ENCODE measurements at places on chromosomes 12 and 14.

DNA sequence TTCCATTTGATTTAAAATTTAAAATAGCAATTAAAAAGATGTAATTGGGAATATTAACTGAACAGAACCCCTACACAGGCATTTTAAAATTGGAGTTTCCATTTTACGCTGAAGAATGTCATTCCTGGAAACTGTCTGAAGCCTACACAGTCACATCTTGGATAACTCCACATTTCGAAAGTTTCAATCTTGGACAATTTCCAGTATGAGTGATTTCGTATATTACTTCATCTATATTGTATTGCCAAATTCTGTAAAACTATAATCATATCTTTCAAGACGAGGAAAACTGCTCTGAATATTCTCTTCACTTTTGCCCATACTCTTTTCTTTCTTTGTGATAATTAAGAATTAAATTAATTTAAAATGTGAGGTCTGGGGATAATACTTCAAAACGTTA lies 194.2 kb upstream of the ABCD2 start:
- DNase-seq: peak; percentile 88

GRCh38 chr12:71973687-71974086 lies 35.0 kb downstream of the TPH2 start:
- no peak for DNase-seq

DNA sequence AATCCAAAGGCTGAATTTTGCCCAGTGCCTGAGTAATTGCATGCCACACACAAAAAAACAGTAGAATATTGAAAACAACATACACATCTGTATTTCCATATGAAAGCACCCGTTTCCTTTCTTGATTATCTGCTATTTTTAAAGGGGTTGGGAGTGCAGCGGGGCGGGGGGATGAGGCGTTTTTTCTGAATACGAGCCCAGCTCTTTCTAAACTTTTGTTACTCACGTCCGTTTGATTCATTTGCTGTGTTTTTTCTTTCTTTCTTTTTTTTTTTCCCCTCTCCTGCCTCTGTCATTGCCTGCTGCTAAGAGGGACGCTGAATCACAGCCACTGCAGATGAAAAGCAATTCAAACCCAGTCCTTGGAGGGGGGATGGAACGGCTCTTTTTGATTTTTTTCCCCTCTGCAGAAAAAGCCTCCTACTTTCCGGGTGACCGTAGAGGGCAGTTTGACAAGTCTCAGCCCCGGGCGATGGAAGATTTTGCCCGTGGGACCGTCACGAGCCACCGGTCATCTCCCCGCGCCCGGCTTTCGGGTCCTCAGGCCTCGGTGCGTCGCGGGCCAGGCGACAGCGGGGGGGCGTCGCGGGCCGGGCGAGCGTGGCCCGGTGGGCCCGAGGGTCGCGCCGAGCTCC lies 572 bp upstream of the RASSF8 start:
- peak; percentile 89 for DNase-seq

- no peak for DNase-seq
These were observed 1360.0 kb downstream of the AACS start for GRCh38 chr12:126425264-126425663.

- DNase-seq: no peak
These were observed 58.3 kb downstream of the PRKCH start for GRCh38 chr14:61379639-61380184.

DNA sequence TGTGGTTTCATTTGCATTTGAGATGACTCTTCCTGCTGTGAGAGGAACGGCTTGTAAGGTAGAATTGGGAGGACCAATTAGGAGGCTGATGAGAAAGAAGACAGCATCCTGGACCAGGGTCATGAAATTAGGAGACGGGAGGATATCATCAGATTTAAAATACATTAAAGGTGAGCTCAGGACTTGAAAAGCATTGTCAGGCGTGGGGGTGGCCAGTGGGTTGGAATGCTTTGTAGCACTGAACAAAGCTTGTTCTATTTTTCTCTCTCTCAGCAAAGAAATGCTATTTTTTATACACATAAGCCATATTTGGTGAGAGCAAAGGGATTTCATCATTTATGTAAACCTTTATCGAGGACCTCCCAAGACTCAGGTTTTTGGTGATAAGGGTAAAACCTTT lies 157.5 kb downstream of the TMEM132D start:
- no peak for DNase-seq

DNA sequence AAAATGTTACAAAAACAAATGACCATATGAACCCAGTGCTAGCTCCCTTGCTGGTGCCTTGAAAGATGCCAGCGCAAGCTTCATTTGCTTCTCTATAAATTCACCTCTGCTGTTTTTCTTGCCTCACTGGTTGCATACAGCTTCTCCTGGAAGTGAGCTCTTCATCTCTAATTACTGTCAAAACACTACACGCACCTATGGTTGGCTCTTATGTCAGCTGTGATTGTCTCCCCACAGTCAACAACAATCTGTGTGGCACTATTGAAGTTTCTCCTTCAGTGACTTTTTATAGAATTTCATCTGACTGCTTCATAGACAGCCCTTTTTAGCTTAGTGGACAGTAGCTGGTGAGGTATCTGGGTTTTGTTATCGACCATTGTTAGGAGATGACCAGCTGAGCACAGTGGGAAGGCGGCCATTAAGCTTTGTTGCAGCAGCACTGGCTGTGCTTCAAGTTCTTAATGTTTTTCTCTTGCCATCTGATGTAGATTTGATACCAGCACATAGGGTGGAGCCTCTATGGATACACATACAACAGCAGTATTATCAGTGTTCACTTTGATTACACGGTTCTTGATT lies 131.8 kb downstream of the KITLG start:
- DNase-seq: no peak

- DNase-seq: peak; percentile 49
These were observed 136.3 kb downstream of the SCARB1 start for GRCh38 chr12:124727264-124727800.

GRCh38 chr14:36525746-36526099 lies 5.7 kb upstream of the NKX2-1 start:
- DNase-seq: no peak

- peak; percentile 83 for DNase-seq
These were observed 40.3 kb downstream of the MAP1LC3B2 start for GRCh38 chr12:116599285-116600136.

GRCh38 chr14:82897469-82898308 lies 1364.0 kb upstream of the SEL1L start:
- no peak for DNase-seq

- no peak for DNase-seq
These were observed 174.5 kb upstream of the RBM19 start for GRCh38 chr12:114140576-114140975.

GRCh38 chr12:79453820-79454219 lies 236.9 kb downstream of the PAWR start:
- DNase-seq: peak; percentile 11

DNA sequence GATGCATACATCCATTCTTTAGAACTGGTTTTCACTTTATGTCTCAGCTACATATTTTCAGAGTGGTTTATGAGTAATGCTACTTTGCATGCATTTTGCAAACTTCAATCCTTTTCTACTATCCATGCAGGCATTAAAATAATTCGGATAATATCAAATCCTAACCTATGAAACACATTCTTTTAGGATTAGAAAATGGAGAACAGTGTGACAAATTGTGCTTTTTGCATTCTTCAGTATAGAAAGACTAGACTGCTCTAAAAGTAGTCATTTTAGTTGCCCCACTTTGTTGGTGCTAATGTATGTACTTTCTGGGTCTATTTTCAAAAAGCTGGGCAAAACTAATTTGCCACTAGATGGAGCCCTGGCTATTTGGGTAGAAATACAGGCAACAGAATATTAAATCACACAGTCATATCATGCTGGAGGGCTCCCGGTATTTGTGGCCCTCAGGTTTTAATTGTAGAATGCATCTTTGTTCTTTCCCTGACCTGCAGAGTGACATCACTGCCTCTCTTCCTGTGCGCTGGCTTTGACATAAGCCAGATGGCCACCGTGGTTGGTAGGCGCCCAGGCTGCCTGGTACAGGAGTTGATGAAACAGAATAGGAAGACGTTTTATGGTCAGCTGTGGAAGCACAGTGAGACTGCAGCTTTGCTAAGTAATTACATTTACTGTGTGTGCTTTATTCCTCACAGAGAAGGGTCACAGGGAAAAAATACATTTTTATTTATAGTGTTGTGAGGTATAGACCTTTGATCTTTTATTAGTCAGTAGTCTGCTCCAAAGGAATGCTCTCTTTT lies 28.1 kb downstream of the MSRB3 start:
- peak; percentile 76 for DNase-seq

GRCh38 chr14:93952829-93953228 lies 23.5 kb downstream of the ASB2 start:
- no peak for DNase-seq

DNA sequence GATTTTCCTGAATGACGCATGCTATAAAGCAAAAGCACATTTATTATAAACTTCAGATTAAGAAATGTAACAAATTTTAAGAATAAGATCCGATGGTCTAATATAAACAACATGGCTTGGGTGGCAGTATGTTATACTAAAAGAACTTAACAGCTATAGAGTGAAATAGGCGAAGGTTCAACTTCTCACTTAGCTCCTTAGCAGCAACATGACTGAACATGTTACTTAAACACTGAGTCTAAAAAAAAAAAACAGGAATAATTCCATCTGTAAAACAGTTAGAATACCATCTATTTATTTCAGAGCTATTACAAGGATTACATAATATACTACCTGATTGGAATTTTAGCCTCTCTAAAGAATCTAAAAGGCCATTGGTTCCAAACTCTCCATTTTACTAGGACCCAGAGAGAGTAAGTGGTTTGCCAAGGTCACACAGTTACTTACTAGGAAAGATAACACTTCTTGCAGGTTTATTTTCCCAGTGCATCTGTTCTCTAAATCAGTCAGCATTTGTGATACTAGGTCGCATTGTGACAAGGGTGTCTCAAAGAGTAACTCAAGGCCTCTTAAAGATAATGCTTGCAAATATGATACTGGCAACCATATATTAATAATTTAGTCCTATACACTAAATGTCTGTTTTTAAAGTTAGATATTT lies 14.8 kb downstream of the OSBPL8 start:
- no peak for DNase-seq

- peak; percentile 55 for DNase-seq
These were observed 170.7 kb upstream of the CDKN3 start for GRCh38 chr14:54226103-54226502.

DNA sequence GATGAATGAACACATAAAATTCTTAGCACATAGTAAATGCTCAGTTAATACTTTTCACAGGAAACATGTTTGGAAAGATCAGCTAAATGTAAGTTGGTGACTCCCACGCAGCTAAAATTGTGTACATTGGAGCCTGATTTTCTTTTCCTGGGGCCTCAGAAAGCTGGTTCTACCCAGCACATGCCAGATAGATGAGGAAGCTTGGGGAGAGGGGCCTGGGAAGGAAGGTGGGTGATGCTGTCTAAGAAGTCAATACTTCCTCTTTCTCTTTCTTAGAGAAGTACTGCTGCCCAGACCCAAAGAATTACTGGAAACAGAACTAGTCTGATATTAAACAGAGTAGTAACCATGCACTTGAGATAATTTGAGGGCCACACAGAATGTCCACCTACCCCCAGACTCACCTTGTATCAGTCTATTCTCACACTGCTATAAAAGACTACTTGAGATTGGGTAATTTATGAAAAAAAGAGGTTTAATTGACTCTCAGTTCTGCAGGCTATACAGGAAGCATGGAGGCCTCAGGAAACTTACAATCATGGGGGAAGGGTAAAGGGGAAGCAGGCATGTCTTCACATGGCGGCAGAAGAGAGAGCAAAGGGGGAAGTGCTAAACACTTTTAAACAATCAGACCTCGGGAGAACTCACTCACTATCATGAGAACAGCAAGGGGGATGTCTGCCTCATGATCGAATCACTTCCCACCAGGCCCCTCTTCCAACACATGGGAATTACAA lies 123.3 kb upstream of the MED13L start:
- no peak for DNase-seq

- no peak for DNase-seq
These were observed 78.6 kb downstream of the CLMN start for GRCh38 chr14:95240859-95241813.

- DNase-seq: no peak
These were observed 63.2 kb downstream of the NOS1 start for GRCh38 chr12:117298191-117298590.

- DNase-seq: no peak
These were observed 1162.7 kb downstream of the BCL11B start for GRCh38 chr14:98109326-98109725.

- peak; percentile 10 for DNase-seq
These were observed 21.9 kb upstream of the CIPC start for GRCh38 chr14:77076113-77076631.

DNA sequence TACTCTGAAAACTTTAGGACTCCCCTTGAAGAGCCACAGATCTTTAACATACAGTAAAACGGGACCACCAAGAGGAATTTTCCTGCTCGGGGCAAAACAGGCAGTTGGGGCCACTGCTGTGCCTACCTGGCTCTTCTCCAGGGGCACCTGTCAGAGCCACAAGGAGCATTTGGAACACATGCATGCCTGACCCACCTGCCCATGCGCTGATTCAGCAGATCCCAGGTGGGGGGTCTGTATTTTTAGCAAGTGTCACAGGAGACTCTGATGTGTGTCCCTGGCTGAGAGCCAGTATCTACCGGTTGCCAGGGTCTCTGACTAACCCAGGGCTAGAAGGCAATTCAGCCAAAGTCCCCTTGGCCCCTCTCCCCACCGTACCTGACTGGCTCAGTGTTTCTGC lies 6.5 kb downstream of the CTDSP2 start:
- no peak for DNase-seq

DNA sequence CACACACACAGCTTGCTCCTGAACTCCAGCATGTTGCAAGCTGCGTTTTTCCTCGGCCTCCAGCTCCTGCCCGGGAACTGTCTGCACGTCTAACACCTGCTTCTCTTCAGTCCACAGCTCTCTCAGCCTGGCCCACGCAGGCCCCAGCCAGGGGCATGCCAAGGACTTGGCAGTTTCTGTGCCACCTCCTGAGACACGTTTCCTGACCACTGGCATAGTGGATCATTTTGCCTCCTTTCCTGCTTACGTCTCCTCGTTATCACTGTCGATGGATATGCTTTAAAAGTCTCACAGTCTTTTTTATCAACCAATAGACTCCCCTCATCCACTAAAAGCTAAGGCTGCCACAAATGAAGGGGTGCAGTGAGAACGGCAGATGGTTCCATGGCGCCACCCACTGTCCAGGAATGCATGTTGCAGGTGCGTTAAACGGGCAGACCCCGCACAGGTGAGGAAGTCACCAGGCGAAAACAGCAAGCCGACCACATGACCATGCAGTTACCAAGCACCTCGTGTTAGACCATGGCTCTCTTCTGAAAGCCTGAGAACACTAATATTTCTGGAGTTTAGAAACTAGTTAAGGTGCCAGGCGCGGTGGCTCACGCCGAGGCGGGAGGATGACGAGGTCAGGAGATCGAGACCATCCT lies 14.7 kb upstream of the TEAD4 start:
- DNase-seq: peak; percentile 18

Data from fibroblast of the aortic adventitia (primary cell).